ENCODE measurements at places on chromosomes 2 and 18.

DNA sequence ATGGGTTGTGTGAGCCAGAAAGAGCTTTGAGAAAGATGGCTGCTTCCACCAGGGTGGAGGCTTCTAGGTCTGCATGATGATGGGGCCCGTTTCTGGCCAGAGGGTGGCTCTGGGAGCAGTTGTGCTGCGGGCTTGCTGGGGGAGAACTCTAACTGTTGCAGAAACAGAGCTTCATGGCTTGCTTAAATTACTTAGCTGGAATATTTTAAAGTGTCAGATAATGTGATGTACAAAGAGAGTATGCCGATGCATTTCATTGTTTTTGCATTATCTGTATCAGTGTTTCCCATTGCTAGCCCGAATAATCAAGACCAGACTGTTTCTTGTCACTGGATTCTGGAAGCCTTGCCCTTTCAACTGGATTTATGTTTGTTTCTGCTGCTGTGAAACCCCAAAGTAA is 6.3 kb upstream of the DRC1 start:
- no peak for DNase-seq

DNA sequence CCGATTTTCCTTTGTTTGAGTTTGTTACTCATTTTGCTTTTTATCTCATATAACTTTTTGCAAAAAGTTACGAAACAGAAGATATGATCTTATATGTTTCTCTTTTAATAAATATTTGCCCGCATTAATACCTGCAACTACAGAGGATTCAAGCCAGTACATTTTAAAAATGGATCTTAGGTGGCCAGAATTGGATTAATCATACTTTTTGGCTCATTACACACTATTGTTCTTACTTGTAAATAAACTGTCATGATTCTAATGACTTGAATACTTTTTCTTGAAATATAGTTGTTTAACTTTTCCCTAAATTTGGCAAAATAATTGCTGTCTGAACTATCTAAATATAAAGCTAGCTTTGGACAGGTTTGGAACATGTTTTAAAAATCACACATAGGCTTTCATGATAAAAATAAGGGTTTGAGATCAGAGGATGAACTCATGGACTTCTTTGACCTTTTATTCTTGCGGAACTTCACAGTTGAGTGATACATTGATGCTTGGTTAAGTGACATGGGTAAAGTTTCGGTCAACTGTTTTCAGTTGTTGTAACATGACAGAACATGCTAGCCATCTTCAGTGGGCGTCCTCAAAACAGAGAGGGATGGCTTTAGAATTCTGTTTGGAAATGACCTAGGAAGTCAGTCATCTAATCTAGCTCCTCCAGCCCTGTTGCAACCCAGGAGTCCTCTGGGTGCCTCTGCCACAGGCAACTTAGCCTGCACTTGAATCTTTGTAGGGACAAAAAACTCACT is 44.5 kb downstream of the LTBP1 start:
- DNase-seq = no peak

GRCh38 chr2:85413592-85414420 is 3.6 kb upstream of the CAPG start:
- peak; percentile 42 for DNase-seq

DNA sequence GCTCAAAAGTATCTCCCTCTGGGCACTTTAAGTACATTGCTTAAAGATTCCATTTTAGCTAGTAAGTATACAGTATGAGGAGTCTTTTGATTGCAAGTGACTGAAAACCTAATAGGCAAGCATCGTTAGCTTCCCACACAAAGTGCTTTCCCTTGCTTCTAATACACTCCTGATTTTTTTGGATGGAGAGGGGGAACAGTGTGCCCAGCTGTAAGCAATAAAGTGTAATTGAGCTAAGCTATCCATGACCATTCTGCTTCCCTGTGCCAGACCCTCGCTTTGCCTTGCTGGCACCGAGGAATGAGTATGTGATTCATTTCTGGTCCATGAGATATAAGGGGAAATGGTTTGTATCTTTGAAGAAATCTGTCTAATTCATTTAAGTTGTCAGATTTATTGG is 3.8 kb upstream of the ZNF24 start:
- no peak for DNase-seq

DNA sequence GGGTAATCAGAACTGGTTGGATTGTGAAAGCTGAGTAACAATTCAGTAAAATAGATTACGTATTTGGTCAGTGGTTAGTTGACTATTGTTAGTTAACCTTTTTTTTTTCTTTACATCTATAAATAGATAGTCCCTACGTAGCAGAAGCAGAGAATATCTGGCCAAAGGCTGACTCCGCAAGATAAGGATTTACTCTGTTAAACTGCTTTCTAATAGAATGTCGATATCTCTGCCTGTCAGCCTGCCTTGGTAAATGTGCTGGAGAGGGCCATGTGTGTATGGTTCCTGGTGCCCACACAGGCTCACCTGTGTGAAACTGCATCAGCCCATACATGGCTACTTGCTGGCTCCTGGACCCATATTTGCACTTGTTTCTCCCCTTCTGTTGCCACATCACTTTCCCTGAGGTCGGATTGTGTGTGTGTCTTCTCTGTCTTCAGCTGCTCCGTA is 94.4 kb downstream of the CRIM1 start:
- no peak for DNase-seq

- DNase-seq = no peak
These were observed 14.8 kb downstream of the MBD2 start for GRCh38 chr18:54209471-54210180.

GRCh38 chr2:159895258-159896065 is 97.5 kb upstream of the CD302 start:
- DNase-seq = no peak
